ENCODE measurements at places on chromosomes 5 and 9. TPM values are rescaled to one million over a fixed set of nuclear protein-coding genes. Genes with fewer than 3 reads are reported as not detected.

The AK8 gene
- 8.6 TPM for polyA plus RNA-seq

The SLC27A6 gene
- not detected for polyA plus RNA-seq

The TAS2R1 gene
- not detected for polyA plus RNA-seq

The ACTBL2 gene
- not detected for polyA plus RNA-seq

The GPRIN1 gene
- polyA plus RNA-seq, result 0.72 TPM

DNA sequence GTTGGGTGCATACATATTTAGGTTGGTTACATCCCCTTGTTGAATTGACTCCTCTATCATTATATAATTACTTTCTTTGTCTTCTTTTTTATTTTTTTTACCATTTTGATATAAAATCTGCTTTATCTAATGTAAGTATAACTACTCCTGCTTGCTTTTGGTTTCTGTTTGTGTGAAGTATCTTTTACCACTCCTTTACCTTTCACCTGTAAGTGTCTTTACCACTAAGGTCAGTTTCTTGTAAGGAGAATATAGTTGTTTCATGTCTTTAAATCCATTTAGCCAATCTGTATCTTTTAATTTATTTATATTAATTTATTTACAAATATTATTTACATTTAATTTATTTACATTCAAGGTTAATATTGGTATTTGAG, 33.0 kb downstream of the INSL4 start:
- no peak for DNase-seq

DNA sequence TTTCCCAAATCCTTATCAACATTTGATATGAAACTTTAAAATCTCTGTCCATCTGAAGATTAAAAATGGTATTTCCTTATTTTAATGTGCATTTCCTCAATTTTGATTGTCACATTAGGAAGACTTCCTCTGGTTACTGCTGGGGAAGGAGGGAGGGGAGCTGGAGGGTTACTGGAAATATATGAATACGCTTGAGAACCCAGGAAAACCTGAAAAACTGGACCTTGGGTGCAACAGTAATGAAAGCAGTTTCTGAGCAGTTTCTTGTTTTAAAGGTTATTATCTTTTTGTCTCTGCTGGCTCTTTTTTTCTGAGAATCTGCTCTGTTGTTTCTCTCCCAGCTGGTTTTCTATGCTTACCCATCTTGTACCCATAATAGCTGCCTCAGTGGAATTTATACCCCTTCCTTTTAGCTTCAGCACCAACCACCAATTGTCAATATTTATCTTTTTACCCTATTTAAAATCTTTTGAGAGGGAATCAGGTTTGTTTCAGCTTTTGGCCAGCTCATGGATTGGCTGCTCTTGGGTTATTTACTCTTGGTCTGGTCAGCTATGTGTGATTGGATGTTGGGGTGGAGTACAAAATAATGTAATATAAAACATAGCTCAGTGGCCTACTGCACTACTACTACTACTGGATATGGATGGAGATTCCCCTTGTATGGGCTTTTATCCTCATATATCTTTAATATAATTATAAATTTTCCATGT, 67.4 kb downstream of the UNC13B start:
- no peak for DNase-seq

- peak; percentile 64 for DNase-seq
Observed at GRCh38 chr5:112492291-112492690, 73.2 kb upstream of the EPB41L4A start.

- no peak for DNase-seq
Observed at GRCh38 chr5:59628062-59628828, 265.3 kb downstream of the PDE4D start.

- no peak for DNase-seq
Observed at GRCh38 chr5:35598707-35599370, 18.8 kb upstream of the SPEF2 start.

DNA sequence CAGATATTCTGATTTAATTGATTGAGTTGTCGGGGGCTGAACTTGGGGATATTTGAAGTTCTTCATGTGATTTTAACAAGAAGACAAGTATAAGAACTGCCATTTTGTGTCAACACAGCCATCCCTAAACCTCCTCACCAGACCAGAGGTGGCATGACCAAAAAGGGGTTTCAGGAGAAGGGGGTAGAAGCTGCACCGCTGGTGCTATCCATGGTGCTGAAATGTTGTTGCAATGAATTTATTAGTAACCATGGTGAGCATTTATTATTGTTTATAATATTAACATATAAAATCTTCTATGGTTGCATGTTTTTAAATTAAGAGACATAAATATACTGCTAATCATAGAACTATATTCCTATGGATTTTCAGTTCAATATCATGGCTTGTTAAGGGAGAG, 72.3 kb downstream of the GNA14 start:
- DNase-seq, result no peak

GRCh38 chr5:72956324-72957140, 691 bp downstream of the FCHO2 start:
- DNase-seq, result no peak

Data from B cell (primary cell).